GM06990 (cell line): ENCODE measurements at places on chromosomes 5 and 9.

- peak; percentile 32 for DNase-seq
Measured at GRCh38 chr5:88269222-88269771, 652 bp upstream of the TMEM161B start.

DNA sequence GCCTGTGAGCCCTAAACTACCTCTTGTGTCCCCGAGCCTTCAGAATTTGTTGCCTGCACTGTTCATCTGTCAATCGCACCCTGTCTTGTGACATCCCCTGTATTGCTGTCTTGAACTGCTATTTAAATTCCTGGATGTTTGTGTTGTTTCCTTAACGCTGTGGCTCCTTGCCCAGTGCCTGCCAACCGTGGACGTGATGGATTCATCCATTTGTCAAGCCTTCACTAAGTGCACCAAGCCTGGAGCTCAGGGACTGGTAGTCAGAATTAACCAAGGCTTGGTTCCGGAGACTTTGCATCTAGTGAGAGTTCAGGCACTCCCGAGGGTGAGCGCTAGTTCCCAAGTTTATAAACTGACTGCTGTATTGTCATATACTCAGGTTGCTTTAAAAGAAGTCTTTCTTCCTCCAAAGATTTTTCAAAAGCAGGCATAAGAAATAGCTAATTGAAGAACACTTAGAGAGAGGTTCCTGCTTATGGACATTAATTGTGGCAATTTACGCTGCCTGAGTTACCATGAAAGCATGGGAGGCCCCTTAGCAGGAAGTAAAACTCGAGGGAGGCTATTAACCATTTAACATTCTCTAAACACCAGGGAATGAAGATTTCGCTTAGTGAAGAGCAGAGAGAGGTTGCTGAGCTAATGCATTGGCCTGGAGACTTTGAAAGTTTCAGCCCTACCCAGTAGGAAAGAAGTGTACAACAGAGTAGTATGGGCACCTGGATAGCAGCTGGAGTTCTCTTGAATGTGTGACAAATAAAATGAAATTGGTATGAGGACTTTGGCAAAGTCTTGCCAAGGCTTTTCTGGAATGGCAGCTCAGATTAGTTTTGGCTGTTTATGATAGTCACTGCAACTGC, 29.0 kb downstream of the RGS3 start:
- DNase-seq: no peak

DNA sequence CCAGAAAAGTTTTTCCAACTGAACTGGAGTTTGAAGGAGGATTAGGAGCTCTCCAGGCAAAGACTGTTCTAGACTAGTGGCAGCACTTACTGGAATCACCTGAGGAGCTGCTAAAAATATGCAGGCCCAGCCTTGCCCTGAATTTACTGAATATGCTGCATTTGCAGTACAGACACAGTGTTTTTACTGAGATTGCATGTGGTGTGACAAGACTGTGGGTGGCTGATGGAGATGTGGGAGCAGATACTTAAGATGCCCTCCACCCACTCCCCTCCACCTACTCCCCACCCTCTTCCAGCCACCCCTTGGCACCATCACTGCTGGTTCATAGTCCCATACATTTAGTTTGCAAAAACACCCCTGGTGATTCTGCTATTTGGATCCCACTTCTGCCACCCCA, 64.1 kb upstream of the HRH2 start:
- no peak for DNase-seq

DNA sequence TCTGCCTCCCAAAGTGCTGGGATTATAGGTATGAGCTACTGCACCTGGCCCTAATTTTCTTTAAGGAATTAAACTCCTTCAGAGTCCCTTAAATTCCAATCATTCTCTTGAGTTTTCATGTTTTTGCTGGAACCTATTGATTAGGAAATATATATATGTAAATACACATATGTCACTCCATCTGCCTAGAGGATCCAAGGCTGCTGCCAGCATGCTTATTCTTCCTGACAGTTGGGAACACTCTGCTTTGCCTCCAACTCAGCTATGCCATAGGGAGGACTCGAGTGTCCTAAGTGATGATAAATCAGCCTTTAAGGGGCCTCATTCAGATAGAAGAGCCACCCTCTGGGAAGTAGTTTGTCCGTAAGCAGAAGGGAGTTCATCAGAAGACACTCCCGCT, 21.8 kb downstream of the MFAP3 start:
- no peak for DNase-seq

- no peak for DNase-seq
Measured at GRCh38 chr9:99107421-99107820, 2.5 kb downstream of the TGFBR1 start.

DNA sequence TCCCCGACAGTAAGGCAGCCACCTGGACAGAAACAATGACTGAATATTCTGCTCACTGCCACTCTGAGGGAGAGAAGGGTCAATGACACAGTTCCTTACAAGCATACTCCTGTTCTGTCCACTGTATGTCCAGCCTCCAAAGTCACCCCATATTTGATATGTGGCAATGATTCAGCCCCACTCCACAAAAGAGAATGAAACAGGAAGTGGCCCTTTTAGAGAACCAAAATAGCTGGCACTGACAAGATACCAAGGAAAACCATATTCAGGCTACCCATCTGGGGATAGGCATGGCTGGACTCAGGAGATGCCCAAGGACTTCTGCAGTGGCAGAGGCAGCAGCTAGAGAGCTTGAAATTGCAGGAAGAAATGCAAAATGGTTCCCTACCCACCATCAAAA, 12.8 kb upstream of the GFRA3 start:
- DNase-seq: no peak

GRCh38 chr9:3359778-3360177, 166.0 kb downstream of the RFX3 start:
- no peak for DNase-seq

GRCh38 chr9:123419721-123420591, 64.0 kb downstream of the CRB2 start:
- DNase-seq: no peak

GRCh38 chr5:143023411-143024096, 253.4 kb downstream of the ARHGAP26 start:
- DNase-seq: peak; percentile 77

GRCh38 chr5:37490120-37490810, 111.1 kb downstream of the WDR70 start:
- no peak for DNase-seq

GRCh38 chr5:134586866-134587524, 45.6 kb downstream of the SAR1B start:
- DNase-seq: peak; percentile 68

DNA sequence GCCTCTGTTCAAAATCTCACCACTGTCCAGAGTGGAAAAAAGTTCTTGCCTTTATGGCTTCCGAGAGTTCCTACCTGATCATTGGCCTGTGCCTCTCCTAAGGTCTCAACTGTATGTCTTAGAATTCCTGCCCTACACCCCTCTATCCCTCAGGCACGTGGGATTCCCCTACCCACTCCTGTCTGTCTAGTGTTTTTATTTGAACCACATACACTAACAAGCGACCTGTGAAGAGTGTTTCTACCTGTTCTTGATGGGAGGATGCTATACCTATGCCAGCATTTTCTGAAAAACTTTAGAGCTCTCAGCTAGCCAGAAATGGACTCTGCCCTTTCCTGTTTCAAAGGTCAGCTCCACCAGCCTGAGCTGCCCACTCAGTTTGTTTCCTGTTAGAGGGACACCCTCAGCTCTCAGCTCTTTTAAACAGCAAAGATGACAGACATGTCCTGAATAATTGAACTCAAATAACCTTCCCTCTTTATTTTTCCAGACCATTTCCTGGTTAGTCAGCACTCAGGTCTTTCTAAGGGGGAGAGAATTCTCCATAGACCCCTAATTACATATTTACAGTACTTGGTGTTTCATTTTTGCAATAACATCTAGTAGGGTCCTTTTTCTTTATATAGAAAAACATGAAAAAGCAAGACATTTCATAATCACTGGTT, 214.8 kb downstream of the AOPEP start:
- no peak for DNase-seq

DNA sequence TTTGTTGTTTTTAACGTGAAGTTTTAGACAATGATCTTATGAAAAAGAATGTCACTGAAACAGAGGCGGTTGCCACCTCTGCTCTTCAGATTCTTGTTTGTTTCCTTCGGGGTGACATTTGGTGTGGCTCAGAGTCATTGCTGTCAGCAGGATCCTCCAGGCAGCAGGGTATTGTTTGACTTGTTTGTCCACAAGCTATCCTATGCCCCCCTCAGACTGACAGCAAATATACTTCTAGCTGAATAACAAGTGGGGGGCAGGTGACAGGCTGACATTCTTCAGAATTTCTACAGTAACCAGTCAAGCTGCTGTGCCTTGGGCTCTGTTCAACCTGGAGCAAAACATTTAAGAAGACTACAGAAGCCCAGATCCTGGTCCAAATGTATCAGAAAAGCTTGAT, 383.3 kb downstream of the YTHDC2 start:
- no peak for DNase-seq

DNA sequence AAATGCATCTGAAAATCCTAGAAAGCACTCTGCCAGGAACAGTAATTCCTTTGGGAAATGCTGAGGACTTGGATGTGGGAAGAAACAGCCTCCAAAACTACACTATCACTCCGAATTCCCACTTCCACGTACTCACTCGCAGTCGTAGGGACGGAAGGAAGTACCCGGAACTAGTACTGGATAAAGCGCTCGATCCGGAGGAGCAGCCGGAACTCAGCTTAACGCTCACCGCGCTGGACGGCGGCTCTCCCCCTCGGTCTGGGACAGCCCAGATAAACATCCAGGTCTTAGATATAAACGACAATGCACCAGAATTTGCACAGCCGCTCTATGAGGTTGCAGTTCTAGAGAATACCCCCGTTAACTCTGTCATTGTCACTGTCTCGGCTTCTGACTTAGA, 786 bp downstream of the PCDHB3 start:
- DNase-seq: no peak

- DNase-seq: no peak
Measured at GRCh38 chr9:109449036-109449798, 48.9 kb downstream of the PTPN3 start.

DNA sequence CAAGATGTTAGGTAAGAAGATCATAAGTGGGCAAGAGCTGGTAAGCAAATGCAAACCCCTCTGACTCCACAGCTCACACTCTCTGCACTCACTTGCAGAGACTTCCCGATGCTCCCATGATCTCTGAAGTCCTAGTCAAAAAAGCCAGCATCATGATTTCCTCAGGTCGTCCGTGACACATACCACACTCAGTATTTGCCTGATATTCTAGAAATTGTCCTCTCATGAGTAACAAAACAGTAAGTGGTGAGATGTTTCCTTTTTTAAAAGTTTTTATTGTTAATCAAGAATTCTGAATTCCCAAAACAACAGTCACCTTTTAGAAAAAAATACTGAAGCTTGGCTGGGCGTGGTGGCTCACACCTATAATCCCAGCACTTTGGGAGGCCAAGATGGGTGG, 194.6 kb downstream of the DENND1A start:
- DNase-seq: no peak

GRCh38 chr5:13659391-13659790, 285.1 kb downstream of the DNAH5 start:
- no peak for DNase-seq

- DNase-seq: no peak
Measured at GRCh38 chr5:73213566-73213998, 40.6 kb downstream of the TMEM174 start.

GRCh38 chr5:179294891-179295777, 50.1 kb downstream of the ADAMTS2 start:
- DNase-seq: no peak

- no peak for DNase-seq
Measured at GRCh38 chr5:180652771-180653170, 3.4 kb upstream of the FLT4 start.

DNA sequence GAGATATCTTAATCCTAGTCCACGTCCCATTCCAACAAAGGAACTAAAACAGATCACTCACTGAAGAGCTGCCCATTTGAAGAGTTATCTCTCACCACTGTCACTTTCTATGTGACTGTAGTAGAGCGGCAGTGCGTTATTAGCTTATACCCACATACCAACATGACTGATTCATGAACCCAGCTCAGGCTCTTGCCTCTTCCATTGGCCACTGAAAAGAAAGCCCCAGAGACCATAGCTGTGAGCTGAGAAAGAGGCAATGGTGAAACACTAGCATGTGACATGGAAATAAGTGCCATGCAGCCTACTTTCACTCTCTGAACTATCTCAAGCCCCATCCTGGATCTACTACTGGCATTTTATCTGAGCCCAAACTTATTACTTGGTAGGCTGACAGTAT, 151.7 kb upstream of the MOCS2 start:
- no peak for DNase-seq

DNA sequence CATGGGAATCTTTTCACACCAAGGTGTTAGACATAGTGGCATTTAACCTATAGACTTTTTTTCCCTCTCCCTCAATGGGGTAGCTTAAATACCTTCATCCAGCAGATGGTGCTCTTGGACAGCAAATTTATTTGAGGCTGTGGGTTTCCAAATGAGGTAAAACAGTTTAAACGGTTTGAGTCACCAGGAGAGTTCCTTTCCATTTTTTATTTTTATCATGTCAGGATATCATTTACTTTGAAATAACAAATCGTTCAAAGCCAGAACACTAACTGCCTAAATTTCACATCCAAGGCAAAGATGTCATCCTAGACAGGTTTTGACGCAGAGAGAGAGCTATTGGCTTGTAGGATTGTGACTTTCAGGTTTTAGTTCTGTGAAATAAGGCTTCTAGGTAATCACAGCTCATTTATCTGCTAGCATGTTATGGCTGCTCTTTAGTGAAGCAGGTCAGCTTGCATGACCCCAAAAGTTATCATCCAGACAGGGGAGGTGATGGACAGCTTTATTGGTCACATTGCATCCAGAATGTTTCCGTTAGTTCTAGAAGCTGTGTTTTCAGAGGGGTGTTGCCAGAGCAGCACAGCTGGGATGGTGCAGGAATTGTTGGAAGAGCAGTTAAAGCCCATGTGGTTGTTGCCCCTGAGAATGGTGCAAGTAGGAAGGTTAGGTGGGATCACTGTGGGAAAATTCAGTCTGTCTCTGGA, 69.8 kb downstream of the KDM4C start:
- peak; percentile 15 for DNase-seq

- DNase-seq: no peak
Measured at GRCh38 chr9:134651226-134651905, 9.8 kb downstream of the COL5A1 start.

GRCh38 chr9:11356067-11356466, 743.3 kb upstream of the PTPRD start:
- DNase-seq: no peak

DNA sequence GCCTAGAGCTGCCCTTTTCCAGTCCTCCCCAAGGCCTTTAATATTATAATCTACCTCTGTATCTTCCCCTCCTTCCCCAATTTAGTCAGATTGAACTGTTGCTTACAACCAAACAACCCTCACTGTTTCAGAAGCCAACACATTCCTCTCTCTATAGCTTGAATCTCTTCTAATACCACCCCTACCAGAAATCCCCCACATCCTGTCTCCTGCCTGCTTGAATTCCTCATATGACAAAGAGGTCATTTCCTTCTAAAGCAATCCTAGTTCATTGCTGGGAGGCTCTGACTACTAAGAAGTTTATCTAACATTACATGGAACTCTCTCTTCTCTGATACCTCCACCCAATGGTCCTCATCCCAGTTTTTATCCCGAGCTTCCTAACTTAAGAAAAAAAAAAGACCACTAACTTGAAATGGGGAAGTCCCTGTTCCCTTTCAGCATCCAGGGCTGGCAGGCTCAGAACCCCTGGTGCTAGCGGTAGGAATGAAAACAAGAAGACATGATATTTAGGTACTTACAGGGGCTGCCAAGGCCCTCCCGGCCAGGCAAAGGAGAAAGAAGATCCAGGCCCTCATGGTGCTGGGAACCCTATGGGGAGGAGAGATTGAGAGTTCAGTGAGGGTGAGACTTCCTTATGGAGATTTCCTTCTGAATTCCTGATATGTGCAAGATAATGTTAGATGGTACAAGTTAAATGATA, 11.0 kb downstream of the SPARC start:
- DNase-seq: no peak

- DNase-seq: no peak
Measured at GRCh38 chr5:156927545-156927944, 35.5 kb downstream of the TIMD4 start.
